ENCODE measurements at places on chromosomes 2 and 18.

- no peak for DNase-seq
These were observed 11.6 kb upstream of the COX7A2L start for GRCh38 chr2:42372474-42373200.

DNA sequence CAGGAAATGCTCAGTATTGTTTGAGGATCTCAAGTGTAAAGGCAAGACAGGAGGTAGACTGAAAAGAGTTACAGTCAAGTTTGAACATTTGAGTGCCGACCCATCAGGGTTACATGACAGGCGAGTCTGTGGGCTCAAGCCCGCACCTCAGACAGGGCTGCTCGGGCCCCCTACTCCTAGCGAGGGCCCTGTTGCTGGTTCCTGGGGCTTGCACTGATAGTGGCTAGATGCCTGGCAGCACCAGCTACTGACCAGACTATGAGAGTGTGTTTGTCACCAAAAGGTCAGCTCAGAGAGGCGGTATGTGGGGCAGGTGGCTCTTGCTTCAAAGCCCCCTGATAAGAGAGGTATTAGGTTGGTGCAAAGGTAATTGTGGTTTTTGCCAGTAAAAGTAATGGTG is 35.6 kb upstream of the CYP27C1 start:
- no peak for DNase-seq

- DNase-seq = no peak
These were observed 30.6 kb upstream of the MREG start for GRCh38 chr2:216043949-216044348.

DNA sequence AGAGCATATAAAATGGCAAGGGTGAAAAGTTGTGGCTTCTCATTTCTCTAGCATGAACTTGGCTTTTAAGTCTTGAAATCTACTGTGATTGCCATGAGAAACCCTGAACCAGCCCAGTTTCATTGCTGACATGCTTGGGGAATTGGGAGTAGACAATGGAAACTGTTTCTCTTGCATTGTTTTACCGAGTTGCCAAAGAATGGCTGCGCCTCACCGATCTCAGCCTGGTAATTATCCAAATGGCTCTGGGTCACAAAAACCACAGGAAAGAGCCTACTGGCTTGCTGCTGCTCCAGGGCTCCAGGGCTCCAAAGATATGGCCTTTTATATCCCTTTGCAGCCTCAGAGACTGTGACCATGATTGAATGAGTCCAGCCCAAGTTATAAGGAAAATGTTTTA is 310.4 kb upstream of the NT5C1B start:
- DNase-seq = no peak

DNA sequence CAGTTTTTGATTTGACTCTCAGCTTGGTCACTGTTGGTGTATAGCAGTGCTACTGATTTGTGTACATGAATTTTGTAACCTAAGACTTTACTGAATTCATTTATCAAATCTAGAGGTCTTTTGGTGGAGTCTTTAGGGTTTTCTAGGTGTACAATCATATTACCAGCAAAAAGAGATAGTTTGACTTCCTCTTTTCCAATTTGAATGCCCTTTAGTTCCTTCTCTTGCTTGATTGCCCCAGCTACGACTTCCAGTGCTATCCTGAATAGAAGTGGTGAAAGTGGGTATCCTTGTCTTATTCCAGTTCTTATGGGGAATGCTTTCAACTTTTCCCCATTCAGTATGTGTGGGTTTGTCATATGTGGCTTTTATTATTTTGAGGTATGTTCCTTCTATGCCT is 312.9 kb upstream of the REV1 start:
- no peak for DNase-seq

- no peak for DNase-seq
These were observed 126.6 kb upstream of the KYNU start for GRCh38 chr2:142750858-142751257.

- no peak for DNase-seq
These were observed 43.1 kb downstream of the TNS1 start for GRCh38 chr2:217959723-217960122.
